ENCODE measurements at places on chromosomes 1 and 21.

DNA sequence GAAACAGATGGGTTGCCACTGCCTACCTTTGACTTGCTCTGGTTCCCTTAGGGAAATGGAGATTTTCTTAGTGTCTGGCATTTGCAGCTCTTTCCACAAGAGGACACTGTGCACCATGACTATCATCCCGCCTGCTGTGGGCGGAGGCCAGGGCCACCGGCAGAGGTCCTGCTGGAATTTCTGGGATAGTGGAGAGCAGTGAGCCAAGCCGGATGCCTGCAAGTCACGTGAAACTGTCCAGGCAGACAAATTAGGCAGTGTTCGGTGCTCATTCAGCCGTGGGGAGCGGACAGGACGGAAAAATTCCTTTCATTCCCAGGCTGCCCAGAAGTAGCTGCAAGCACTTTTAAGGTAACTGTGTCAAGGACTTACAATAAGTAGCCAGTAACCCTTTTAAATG, 43.4 kb downstream of the IGSF5 start:
- DNase-seq: no peak

DNA sequence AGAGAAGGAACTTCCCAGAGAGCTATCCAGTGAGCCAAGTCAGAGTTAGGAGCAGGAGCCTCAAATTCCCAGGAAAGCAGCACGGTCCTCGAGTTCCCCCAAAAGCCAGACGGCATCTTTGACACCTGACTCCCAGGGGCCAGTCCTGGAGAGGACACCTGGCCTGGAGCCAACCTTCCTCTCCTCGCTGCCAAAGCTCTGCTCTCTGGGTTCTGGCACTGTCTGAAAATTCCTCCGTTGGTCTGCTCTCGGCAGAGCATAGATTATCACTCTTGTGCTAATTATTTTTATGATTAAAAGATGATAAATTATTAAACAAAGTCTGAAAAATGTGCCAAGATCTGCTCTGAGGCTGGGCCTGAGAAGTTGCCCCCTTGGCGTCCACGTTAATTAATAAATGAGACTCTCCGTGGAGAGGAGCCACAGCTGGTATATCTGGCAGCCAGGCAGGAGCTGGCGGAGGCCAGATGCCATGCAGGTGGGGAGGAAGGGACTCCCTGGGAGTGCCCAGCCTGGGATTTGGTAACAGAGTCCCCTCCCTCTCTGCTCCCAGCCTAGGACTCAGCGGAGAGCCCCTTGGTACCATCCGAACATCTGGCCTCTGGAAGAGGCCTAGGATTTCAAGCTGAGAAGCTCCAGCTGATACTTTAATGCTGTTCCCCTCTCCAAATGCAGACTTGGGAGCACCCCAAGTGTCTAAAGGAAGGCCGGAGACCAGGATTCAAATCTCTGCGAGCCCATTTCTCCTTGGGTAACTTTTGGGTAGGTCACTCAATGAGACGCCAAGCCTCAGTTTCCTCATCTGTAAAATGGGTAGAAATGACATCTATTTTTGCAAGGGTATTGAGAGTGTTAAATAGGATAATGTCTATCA, 163.7 kb upstream of the POU3F1 start:
- no peak for DNase-seq

DNA sequence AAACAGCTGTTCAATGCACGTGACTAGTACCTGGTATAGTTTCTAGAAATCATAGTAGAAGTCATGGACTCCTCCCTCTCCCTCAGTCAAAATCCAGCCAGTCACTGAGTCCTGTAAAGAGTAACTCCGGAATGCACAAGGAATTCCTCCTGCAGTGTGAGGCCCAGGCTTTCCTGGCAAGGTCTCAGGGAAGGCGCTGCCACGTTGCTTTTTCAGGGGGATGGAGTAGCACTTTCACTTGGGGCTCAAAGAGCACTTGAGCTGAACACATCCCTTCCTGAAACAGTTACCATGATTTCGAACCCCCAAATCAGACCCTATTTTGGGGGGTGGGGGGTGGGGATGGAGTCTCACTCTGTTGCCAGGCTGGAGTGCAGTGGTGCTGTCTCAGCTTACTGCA, 26.4 kb upstream of the LRRC8D start:
- no peak for DNase-seq

DNA sequence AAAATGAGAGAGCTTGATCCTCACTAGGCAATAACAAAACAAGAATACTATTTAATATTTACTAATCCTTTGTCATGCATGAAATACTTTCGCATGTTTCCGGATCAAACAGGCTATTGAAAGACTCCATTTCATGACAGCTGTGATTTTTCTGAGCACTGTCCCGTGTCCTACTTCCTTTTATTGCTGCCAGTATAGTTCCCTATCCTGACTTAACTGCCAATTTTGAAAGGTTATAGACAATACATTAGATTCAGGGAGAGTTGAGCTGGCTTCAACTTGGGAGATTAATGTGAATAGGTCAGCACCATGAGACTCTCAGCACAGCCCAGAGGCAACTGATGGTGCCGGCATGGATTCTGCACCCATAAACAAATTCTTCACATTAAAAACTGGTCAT, 225.8 kb downstream of the VAV3 start:
- DNase-seq: no peak

DNA sequence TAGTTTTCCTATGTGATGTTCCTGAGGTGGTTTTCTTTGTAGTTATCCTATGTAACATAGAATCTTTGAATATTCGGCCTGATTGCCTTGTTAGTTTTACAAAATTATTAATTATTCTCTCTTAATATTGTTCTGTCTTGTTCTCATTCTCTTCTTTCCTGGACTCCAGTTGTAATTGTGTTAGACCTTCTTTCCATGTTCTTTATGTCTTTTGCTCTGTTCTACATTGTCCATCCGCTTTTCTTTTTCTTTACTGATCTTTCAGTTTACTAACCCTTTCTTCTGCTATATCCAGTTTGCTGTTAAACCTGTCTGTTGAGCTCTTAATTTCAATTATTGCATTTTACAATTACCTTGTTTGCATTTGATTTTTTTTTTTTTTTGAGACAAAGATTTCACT, 89.3 kb downstream of the PEX14 start:
- no peak for DNase-seq

DNA sequence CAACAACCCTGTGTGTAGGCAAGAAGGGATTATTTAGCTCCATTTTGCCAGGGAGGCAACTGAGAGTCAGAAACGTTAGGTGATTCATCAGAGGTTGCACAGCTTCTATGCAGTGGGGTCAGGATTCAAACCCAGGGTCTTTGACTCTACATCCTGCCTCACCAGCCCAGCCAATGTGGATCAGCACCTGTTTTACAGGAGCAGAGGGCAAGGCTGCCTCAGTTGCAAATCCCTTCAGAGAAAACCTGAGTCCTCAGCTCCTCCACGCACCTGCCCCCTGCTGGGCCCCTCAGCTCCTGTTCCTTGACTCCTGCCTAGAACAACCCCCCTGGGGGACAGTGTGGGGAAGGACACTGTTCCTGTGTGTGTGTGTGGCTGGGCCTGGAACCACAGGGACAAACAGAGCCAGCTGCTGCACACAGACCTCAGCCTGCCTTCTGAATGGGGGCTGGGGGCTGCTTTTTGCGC, 61.6 kb downstream of the LRRN2 start:
- DNase-seq: peak; percentile 9

DNA sequence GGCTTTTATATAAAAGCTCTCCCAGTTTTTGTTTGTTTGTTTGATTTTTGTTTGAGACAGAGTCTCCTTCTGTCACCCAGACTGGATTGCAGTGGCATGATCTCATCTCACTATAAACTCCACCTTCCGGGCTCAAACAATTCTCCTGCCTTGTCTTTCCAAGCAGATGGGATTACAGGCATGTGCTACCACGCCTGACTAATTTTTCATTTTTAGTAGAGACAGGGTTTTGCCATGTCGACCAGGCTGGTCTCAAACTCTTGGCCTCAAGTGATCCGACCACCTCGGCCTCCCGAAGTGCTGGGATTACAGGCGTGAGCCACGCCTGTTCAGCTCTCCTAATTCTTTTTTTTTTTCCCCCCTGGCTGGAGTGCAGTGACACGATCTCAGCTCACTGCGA, 4.4 kb downstream of the PCAT6 start:
- DNase-seq: no peak

GRCh38 chr1:105122041-105122440, 1372.3 kb downstream of the AMY1C start:
- no peak for DNase-seq

- no peak for DNase-seq
These were observed 37.7 kb downstream of the CSMD2 start for GRCh38 chr1:34127006-34128000.

DNA sequence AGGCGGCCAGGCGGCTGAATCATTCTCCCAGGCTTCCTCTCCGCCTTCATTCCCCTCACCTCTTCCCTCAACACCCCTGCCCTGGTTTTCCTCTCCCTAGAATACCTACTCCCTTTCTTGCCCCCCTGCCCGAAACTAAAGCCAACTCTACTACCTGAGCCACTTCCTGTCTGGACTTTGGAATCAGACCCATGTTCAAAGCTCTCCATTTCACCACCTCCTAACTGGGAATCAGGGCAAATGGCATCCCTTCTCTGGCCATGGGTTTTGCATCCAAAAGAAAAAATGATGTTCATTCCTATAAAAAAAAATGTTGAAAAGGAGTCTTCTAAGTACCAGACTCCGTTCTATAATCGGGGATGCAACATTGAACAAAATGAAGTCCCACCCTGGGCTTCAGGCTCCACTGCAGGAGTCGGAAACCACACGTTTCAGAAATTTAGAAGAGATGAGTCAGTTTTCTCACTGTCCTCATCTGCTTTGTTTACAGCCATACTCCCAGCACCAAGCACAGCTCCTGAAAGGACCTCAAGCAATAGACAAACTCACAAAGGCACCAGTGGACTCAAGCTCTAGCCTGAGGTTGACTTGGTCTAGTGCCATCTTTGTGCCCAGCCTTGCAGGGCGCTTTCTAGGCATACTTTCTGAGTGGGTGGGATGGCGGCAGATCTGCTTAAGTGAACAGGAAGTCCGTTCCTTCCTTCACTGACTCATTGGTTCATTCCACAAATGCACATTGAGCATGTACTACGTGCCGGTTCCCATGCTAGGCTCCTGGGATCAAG, 176.2 kb downstream of the IGSF21 start:
- DNase-seq: no peak

GRCh38 chr1:74579425-74579824, 67.0 kb upstream of the LRRC53 start:
- DNase-seq: peak; percentile 39

GRCh38 chr1:33709783-33710718, 153.8 kb upstream of the HMGB4 start:
- no peak for DNase-seq

DNA sequence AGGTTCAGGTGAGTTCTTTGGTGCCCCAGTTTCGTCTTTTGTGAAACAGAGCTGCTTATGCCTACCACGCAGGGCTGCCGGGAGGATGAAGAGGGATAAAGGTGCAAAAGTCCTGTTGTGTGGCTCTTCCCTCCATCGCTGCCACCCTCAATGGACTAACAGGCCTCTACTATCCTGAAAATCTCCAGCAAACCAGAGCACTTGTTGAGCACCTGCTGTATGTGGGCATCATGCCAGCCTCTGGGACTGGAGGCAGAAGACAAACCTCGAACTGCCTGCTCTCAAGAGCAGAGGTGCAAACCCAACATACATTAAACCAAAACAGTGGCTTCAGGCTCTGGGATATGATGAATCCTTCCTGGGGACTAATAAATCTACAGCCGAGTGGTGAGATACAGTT, 174.1 kb downstream of the ACTL8 start:
- no peak for DNase-seq

- DNase-seq: no peak
These were observed 4.4 kb upstream of the RHEX start for GRCh38 chr1:206048582-206048981.

DNA sequence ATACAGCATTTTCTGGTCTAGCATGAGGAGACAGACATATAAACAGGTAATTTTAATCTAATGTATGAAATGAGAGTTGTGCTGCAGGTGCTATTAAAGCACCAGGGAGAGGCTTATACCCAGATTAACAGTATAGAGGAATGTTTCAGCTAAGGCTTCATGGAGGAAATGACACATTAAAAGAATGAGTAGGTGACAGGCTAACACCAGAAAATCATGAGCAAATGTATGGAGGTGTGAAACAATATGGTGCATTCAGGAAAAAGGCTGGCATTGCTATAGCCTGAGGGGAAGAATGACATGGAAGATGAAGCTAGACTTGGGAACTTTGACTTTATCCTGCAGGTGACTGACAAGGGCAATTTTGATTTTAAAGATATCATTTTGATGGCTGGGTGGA, 7.0 kb downstream of the ARPC5 start:
- peak; percentile 38 for DNase-seq

GRCh38 chr1:96313216-96313615, 408.4 kb upstream of the PTBP2 start:
- DNase-seq: no peak

DNA sequence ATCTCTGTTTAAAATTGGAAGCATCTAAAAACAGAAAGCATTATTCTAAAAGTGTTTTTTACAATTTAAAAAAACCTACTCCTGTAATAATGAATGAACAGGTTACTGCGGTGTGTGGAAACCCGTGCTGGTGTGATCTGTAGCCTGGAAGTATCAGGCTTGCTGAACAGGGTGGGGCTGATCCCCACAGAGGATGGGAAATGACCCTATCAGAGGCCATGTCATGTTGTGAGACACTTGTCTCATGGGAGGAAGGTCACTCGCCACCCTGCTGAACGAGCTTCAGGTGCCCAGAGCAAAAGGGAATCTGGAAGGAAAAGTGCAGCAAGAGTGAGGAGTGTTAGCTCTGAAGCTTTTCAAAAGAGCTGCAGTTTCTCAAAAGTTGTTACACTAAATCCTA, 320.7 kb downstream of the RRAGC start:
- no peak for DNase-seq

DNA sequence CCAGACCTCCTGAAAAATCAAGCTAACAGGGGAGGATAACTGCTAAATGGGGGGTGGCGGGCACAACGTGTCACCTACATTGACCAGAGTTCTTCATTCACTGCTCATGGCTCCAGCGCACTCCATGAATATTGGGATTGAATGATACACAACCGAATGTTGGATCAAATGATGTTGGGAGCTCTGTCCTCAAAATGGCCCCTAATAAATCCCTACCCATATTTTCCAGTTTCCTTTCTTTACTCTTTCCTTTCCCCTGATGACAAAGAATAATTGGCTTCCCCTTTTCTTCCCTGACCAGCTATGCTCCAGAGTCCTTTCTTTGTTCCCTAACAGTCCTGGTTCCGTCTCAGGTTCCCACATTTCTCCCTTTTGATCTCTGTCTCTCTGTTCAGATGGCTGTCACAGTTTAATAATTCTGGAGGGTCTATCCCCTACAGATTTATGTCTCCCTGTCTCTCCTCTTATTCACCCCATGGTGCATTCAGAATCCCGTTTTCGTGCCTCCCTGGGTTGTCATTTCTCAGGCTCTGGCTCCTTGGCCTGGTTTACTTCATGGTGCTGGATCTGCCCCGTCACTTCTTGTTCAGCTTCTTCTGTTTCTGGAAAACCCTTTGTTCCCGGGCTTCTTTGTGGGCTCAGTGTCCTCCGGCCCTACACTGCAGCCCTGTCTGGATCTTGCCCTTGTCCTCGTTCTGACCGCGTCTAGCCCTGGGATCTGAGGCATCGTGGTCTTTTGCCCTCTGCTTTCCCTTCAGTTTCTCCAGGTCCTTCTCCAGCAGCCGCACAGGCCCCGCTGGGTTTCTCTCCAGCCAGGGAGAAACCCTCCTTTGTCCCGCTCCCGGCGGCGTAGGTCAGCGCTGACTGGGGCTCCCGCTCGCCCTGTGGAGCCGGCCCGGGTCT, 78.3 kb downstream of the NDUFS5 start:
- no peak for DNase-seq

Data from activated CD4-positive, alpha-beta T cell treated with anti-CD3 and anti-CD28 coated beads, Interleukin-2, Interleukin-6, amounts not matched to agents 100 ng/mL and 50 ng/mL, durations not matched to agents 16 hours and 8 hours (primary cell).